ENCODE measurements at places on chromosomes 12 and 14.

DNA sequence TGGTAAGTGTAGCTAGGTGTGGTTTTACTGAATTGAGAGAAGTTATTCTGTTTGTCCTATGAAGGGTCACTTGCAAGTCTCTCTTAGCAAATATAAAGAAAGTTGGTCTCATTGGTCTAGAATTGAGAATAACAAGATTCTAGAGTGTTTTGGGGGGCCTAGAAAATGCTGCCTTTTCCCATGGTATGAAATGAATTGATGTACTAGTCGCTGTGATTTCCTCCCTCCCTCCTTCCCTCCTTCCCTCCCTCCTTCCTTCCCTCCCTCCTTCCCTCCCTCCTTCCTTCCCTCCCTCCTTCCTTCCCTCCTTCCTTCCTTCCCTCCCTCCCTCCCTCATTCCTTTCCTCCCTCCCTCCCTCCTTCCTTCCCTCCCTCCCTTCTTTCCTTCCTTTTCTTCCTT is 166.7 kb upstream of the RGS6 start:
- DNase-seq: no peak

GRCh38 chr14:71739273-71739990 is 192.8 kb upstream of the RGS6 start:
- no peak for DNase-seq

- peak; percentile 11 for DNase-seq
These were observed 187.0 kb downstream of the ETV6 start for GRCh38 chr12:11836282-11837151.

GRCh38 chr12:108822497-108823205 is 34.7 kb downstream of the SSH1 start:
- DNase-seq: no peak

DNA sequence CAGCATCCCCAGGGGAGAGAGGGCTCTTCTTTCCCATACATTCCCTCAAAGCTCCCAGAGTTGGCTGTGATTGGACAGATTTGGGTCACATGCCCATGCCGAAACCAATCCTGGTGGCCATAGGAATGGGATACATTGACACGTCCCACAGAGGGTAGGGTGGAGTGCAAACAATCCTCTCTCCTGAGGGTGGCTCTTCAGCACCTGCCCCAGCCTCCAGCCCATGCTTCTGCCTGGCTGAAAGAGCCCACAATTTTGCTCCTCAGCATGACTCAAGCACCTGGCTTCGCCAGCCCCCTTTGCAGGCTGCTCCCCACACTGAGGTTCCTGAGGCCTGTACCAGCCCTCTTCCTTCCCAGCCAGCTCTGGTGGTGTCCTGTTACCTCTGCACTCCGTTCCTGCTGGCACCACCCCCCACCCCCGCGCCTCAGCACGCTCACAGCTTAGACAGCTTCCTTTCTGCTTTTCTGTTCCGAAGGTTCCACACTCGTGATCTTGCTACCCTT is 71.7 kb downstream of the CCDC92 start:
- DNase-seq: no peak

GRCh38 chr12:111010061-111010460 is 89.7 kb upstream of the MYL2 start:
- DNase-seq: no peak

DNA sequence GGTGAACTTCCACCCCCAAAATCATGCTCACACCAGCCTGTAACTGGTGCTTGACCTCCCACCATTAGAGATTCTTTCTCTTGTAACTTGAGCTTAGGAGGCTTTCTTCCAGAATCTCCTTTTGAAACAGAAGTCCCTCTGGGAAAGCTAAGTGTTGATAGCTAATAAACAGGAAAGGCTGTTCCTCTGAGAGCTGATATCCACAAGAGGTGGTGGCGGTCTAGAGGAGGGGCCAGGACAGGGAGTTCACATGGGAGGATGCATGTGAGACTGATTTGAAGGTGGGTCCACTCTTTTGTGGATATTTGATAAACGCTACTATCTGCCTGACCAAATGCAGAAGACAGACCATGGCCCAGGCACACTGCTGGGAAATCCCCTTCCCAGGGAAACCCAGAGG is 10.2 kb upstream of the PRMT8 start:
- DNase-seq: no peak

- no peak for DNase-seq
These were observed 44.3 kb upstream of the PSMA6 start for GRCh38 chr14:35247777-35248475.

DNA sequence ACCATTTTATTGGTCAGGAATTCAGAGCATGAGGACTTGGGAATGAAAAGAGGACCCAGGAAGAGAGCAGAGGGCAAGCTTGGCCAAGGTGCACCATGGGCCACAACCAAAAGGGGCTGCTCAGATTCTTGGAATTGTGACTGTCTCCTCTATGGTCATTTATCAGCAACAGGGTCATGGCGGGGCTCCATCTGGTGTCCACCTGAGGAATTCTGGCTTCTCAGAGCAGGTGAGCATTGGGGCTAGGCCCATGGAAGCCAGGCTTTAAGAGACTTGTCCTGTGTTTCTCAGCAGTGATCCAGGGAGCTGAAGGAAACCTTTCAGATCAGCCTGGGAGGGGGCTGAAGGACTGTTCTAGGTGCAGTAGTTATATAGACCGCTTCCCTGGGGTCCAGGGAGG is 2.6 kb upstream of the RIN3 start:
- DNase-seq: no peak

Measured in CD4-positive, alpha-beta T cell treated with Interleukin-6 at 100 ng/mL for 8 hours (primary cell).